ENCODE measurements at places on chromosomes 2 and 18.

GRCh38 chr18:31555971-31556747 is 35.5 kb upstream of the TTR start:
- DNase-seq, result peak; percentile 83

GRCh38 chr2:220786216-220786615 is 785.9 kb downstream of the EPHA4 start:
- no peak for DNase-seq

- DNase-seq, result no peak
These were observed 256.6 kb upstream of the CTAGE1 start for GRCh38 chr18:22674272-22674671.

DNA sequence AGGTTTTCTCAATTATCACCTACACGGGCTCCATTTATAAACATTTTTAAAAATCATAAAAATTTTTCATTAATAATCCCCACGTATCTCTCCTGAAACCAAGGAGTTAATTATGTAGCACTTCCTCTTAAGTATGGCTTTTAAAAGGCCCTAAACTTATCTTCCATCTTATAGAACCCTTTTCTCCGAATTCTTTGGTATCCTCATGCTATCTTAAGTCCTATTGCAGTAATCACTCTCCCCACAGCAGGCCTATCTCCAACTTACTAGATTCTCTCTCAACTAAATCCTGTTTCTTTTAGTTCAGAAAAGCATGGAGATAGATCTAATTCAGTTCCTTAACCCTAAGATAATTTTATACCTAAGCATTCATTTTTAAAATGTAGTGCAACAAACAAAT is 26.2 kb downstream of the RPRD1A start:
- no peak for DNase-seq

GRCh38 chr2:218074031-218074430 is 5.0 kb downstream of the RUFY4 start:
- no peak for DNase-seq

DNA sequence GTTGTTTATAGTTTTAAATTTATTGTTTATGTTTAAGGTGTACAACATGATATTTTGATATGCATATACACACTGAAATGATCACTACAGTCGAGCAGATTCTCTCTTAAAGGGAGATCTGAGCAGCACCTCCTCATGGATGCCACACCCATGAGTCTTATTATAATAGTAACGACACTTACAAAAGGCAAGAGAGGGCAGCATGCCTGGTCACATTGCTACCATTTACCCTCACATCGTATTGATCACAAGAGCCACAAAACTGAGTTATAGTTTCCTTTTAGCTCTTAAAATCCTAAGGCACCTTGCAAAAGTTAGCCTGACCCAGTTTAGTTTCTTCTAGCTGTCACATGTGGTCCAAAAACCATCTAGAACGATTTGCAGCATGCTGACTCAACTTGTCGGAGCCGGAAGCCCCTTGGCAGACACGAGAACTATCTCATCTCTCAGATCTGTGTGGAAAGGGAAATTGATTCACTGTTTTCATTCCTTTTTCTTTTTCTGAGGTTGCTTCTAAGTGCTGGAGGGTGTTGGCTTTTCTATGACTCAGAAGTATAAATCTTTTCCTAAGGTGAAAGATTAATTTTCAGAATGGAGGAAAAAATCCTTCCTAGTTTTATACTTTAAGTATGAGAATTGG is 85.3 kb downstream of the CDC42EP3 start:
- no peak for DNase-seq

GRCh38 chr2:151857650-151858049 is 29.4 kb upstream of the ARL5A start:
- DNase-seq, result no peak

GRCh38 chr2:85761512-85761944 is 7.7 kb downstream of the ATOH8 start:
- DNase-seq, result no peak

- DNase-seq, result no peak
These were observed 80.3 kb upstream of the MAP4K4 start for GRCh38 chr2:101617188-101617587.

DNA sequence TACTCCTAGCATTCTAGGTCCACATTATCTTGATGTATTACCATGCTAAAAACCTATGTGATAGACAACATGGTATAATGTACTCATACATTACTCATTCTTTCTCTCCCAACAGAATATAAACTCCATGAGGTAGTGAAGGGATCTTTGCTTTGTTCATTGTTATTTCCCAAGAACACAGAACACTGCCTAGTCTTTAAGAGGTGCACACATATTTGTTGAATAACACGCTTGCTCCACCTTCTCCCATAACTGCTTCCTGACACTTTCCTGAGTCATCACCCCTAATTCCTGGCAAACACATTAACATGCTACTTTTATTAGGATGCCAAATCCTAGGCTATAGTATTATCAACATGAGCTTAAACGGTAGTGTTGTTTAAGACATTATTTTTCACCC is 41.3 kb downstream of the REV1 start:
- DNase-seq, result no peak

DNA sequence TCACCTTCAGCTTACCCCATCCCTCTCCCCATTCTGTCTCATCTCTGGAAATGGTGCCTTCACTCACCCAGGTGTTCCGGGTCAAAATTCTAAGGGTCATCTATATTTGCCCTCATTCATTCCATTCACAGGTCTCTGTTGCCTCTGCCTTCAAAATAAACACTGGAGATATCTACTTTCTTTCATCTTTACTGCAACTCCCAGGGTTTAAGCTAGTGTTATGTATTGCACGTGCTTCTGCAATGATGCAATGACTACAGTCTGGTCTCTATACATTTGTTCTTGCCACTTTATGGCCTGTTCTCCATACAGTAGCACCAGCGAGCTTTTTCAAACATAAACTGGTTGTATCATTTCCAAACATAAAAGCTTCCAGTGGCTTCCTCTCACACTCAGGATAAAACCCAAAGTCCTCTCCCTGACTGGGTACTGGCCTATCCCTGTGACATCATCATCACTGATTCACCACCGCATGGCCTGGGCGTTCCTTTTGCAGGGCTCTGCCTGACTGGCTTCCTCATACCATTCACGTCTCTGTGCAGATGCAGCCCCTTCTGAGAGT is 14.3 kb downstream of the DSG2 start:
- DNase-seq, result no peak

DNA sequence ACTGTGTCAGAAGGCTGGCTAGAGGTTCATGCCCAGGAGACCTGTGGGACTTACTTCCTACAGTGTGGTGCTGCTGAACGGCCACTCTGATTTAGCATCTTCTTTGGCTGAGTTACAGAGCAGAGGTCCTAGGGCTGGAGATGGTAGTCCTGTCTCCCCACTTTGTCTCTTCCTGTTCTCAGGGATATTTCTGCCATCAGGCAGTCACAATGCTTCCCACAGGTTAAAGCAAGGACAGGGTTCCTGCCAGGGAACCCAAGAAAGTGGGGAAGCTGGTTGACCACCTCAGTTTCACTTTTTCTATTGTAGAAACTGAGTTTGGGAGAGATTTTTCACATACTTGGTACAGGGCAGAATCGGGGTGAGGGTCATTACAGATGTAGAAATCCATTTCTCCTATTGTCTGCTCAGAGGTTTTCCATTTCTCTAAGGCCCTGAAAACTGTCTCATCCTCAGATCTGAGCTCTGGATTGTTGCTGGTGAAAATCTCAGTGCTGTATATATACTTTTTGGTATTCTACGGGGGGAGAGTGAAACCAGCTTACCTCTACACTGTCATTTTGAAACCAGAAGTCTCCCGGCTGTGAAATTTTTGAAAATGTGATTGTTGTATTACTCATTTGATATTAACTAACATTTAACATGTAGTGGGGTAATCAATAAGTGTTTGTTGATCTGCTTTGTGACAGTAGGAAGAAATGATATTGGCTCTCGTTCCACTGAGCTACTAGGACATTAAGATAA is 37.0 kb upstream of the MEP1B start:
- no peak for DNase-seq

- DNase-seq, result no peak
These were observed 3.5 kb upstream of the EMILIN1 start for GRCh38 chr2:27074738-27075565.

DNA sequence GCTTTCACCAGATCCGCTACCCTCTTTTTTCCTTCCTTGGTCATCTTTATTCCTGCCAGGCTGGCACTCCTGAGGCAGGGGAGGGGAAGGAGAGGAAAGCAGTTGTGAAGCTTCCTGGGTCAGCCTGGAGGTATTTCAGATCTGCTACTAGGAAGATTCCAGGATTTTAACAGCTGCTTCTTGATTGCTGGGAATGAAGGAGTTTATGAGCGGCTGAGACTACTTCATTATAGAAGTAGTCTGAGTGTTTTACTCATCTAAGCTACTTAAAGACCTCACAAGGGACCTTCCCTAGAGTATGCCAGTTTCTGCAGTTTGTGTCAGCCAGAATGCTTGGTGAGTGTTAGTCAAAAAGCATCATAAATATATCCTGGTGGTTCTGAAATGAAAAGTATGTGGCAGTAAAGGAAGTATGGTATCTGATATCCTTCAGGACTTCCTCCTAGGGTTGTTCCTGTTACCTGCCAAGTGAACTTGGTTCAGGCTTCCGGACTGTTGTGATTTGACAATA is 1.9 kb downstream of the TANC1 start:
- no peak for DNase-seq

DNA sequence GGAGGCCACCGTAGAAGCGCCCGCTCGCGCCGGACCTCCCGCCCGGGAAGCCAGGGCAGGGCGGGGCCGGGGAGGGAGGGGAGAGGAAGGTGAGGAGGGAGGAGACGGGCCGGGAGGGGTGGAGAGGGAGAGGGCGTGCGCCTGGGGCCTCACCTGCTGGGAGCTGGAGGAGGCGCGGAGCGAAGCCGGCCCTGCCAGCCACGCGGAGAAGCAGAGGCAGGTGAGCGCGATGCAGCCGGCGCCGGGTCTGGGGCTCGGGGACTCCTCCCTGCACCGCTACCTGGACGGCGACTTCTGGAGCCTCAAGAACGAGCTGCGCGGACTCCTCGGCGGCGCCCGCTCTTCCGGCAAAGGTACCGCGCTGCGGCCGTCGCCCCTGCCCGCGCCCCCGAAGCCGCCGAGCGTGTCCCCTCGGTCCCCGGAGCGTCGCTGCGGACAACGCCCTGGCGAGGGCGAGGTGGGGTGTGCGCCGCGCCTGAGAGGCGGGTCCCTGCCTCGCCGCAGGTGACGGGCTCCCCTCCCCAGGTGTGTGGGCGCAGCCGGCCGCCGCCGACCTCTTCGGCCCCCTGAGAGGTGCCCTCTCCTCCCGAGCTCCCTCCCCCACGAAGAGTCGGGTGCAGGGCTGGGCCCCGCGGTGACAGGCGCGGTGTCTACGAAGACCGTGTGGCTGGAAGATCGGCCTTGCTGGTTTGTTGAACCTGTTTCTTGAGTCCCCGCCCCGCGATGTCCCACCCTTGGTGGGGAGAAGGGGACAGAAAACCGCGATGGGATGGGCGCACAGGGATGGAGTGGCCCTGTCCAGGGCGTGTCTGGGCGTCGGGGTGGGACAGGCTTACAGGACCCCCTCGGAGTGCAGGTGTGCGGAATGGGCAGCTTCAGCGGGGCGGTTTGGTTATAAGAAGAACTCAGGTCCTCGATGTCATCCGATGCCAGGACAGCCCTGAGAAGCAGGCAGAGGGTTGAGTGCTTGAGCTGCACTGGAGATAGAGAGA is at the start of gene ACOXL:
Gene ACOXL (plus strand): TSS at position 152 of the 992 bp plus-strand sequence. CDS start 35,817 bp downstream, outside the sequence.
- DNase-seq, result no peak

DNA sequence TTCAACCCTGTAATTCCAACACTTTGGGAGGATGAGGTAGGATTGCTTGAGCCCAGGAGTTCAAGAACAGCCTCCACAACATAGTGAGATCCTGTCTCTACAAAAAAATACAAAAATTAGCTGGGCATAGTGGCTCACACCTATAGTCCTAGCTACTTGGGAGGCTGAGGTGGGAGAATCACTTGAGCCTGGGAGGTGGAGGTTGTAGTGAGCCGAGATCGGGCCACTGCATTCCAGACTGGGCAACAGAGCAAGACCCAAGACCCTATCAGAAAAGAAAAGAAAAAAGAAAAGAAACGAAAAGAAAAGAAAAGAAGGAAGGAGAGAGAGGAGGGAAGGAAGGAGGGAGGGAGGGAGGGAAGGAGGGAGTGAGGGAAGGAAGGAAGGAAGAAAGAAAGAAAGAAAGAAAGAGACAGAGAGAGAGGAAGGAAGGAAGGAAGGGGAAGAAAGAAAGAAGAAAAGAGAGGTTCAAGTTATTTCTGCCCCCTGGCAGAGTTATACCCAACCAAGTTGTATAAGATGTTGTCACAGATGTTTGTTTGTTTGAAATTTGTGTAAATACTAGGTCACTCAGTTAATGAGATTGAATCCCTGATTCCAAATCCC is 3.9 kb upstream of the PKDCC start:
- DNase-seq, result no peak

- no peak for DNase-seq
These were observed 7.9 kb downstream of the SS18 start for GRCh38 chr18:26082475-26082874.

DNA sequence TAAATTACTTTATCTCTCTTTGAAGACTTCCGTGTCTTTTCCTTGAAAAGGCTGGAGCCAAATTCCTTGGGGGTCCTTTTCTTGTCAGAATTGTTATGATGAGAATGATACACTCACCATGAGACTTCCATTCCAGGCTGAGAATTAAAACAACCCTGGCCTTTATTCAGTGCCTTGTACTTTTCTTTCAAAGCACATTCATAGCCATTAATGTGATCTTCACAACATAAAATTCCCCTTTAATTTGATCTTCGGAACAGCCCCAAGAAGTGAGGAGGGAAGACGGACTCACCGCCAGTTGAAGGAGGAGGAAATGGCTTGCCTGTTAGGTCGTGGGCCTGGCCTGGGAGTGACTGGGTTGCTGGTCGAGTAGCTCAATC is 127.3 kb downstream of the DDX1 start:
- no peak for DNase-seq

GRCh38 chr2:72204786-72205503 is 57.3 kb upstream of the CYP26B1 start:
- no peak for DNase-seq

- no peak for DNase-seq
These were observed 17.2 kb downstream of the FHOD3 start for GRCh38 chr18:36314754-36315153.

- peak; percentile 65 for DNase-seq
These were observed 56.8 kb downstream of the BIN1 start for GRCh38 chr2:127049927-127050802.

- no peak for DNase-seq
These were observed 105.0 kb downstream of the UGGT1 start for GRCh38 chr2:128196026-128196425.

DNA sequence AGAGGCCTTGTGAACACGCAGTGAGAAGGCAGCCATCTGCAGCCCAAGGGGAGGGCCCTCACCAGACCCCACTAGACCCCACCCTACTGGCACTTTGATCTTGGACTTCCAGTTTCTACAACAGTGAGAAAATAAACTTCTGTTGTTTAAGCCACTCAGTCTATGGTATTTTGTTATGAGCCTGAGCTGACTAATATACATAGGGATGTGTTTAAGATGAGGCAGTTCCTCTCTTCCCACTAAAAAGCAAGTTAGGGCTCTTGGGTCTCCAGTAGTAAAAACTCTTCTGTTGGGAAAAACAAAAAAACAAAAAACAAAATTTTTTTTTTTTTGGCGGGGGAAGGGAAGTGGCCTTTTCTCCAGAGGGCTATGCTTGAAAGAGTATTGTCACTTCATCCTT is 233.2 kb upstream of the SMAD7 start:
- no peak for DNase-seq
